Stimulated activated CD4-positive, alpha-beta T cell treated with anti-CD3 and anti-CD28 coated beads, Interleukin-15, amount 100 ng/mL, for 1 hour (primary cell): ENCODE measurements at places on chromosomes 6 and 20.

- DNase-seq = no peak
These were observed 89.5 kb downstream of the CDH4 start for GRCh38 chr20:61341605-61342004.

DNA sequence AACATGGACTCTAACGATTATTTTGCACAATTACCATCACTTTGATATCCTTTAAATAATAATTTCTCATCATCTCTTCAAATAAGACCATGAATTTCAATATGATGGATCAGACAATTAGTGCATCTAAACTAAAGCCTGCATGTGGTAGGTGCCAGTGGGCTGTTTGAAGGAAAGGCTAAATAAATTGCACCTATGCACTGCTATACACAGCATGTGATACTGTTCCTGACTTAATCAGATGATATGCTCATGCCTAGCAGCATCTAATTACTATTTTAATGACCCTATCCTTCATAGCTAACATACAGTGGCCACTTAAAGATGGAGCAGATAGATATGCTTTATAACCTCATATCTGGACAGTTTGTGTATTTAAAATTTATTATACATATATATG, 731.6 kb upstream of the MANEA start:
- DNase-seq = no peak

DNA sequence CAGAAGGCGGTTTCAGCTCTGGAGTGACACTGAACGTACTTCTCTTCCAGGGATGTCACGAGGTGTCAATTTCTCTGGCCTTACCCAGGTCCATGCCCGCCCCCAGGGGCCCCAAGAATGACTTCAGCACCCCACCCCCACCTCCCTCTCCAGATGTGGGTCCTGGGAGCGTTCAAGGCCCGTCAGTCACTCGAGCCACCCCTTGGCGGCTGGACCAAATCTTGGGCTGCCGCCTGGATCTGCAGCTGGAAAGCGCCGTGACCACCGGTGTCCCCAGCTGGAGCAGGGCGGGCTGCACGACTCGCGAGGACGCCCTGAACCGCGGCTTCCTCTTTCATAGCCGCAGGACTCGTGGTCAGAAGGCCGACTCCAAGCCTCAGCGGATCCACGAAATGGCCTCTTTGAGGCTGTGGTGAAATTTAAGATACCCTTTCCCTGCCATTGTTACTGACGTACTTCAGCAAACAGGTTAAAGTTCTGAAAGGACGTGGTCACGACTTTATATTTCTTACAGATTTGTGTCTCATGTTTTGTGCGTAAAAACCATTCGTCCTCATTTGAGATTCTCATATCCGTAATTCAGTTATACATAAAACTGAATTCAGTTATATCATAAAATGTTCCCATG, 29.3 kb downstream of the TRIM38 start:
- DNase-seq = peak; percentile 10

- no peak for DNase-seq
These were observed 10.3 kb upstream of the MAPK13 start for GRCh38 chr6:36120018-36120417.

GRCh38 chr20:45853484-45853883, 3.7 kb downstream of the ACOT8 start:
- DNase-seq = no peak

GRCh38 chr6:130423044-130423443, 57.2 kb downstream of the TMEM200A start:
- no peak for DNase-seq

DNA sequence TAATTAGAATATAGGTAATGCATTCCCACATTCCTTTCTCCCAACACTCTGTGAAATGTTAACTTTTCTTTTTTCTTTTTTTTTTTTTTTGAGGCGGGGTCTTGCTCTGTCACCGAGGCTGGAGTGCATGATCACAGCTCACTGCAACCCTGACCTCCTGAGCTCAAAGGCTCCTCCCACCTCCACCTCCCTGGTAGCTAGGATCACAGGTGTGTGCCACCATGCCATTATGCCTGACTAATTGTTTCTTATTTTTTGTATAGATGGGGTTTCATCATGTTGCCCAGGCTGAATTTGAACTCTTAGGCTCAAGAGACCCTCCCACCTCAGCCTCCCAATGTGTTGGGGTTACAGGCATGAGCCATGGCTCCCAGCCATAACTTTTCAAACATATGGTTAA, 135.7 kb upstream of the SHLD1 start:
- DNase-seq = no peak

DNA sequence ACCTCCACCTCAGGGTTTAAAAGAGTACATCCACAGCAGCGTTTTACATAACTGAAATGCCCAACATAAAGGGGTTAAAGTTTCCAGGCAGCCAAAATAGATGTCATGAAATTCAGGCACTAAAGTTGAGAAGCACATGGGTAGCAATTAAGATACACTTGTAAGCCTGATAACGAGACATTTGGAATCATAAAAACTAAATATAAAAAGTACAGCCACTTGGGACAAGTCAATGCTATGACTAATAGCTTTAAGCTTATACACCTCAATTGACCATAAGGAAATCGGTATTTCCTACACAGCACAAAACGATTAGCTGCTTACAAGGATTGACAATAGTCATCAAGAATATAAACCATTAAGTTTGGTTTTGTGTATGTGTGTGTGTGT, 11.8 kb downstream of the LOC128125822 start:
- DNase-seq = no peak

DNA sequence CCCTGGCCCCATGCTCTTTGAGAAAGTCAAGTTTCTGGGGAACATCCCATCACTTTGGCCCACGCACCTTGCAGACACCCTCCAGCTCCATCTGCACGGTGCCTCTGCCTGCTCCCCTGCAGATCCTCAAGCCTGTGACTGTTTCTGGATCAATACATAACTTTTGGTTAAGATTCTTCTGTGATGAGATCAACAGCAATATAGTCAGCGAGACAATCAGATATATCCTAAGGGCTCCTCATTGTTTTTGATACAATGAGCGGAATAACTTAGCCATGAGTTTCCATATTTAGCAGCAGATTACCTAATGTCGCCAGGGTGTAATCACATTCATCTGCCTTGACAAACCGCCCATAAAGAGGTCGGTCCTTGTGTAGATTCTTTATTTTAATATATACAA, 109.3 kb upstream of the MTHFD1L start:
- no peak for DNase-seq

GRCh38 chr6:39926668-39927067, 7.6 kb downstream of the MOCS1 start:
- DNase-seq = no peak

- no peak for DNase-seq
These were observed 141.4 kb downstream of the MAFB start for GRCh38 chr20:40547483-40548091.

- no peak for DNase-seq
These were observed 2.6 kb upstream of the RPS6KA2 start for GRCh38 chr6:166629628-166630027.

DNA sequence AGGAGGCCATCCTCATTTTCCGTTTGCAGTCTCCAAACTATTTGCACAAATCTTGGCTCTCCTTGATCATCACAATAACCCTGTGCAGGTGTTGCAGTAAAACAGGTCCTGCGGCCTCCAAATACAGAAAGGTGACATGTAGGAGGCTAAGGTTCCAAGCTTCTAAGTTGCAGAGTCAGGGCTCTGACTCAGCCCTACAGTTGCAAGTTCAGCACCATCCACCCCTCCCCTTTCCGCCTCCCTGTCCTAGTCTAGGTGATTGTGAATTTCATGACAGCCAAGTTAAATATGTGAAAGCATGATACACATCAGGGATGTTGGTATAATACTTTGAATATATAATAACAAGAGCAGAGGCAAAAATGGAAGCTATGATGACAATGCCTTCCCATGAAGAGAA, 317.3 kb upstream of the CDH4 start:
- no peak for DNase-seq

GRCh38 chr6:138349891-138350290, 27.8 kb upstream of the SMIM28 start:
- no peak for DNase-seq

DNA sequence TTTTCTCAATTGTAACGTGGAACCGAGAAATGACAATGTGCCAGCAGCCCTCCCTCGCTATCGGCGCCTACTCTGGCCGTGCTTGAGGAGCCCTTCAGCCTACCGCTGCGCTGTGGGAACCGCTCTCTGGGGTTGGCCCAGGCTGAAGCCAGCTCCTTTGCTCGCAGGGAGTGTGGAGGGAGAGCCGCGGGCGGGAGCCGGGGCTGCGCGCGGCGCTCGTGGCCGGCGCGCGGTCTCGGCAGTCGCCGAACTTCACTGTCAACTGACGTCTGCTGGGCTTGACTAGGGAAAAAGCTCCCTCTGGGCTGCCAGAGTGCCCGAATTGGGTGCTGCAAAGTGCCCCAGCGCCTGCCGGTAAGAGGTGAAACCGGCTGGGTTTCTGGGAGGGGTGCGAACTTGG, 29.7 kb upstream of the GCNT2 start:
- no peak for DNase-seq

DNA sequence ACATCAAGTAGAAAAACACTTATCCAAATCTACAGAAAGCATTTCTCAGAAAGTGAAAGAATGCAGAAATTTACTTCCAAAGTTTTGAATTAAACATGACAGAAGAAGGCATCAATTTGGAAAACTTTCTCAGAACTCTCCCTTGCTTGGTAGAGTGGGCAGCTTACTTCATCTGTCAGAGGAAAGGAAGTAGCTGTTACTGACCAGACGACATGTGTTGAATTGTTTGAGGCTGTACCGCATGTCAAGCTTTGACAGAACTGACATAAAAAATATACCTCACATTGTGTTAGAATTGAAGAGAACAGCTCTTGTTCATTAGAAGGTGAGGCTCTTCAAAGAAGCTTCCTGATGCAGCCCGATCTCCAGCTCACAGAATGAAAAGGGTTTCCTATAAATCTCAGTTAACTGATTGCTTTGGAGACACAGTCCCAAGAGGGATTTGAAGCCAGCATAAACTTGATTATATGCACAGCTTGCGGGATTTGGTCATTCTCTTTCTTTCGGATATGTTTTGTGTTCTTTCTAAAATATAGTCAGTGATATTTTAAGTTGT, 190.7 kb downstream of the PLCB1 start:
- no peak for DNase-seq

DNA sequence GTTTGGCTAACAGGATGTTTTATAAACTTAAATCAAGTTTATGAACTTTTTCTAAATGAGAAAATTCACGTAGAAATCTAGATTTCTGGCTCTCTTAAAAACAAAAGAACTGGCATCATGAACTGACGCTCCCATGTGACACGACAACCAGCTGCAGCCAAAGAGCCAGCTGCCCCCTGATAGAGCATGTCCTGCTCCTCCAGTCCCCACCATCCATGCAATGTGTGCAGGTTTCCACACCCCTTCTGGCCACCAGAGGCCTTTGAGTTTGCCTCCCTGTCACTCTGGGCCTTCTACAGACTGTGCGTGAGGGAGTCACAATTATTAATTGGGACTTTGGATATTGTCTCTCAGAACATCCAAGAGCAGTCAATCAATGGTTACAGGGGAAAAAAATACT, 1.6 kb upstream of the GPLD1 start:
- DNase-seq = no peak

DNA sequence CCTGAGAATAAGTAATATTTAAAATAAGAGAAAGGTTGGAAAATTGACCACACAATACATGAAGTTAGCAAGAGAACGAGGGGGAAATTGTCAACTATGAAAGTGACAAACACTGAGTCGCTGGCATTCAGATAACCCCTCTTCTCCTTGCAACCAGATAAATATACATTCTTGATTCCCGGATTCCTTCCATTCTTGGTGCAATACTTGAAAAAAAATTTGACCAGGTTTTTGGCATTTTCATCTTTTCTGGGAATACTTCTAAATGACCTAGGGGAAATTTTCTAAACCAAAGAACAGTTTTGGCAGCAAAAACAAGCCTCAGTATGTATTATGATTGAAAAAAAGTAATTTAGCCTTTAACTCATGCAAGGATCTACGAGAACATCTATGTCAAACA, 164.0 kb downstream of the PDE7B start:
- DNase-seq = no peak

DNA sequence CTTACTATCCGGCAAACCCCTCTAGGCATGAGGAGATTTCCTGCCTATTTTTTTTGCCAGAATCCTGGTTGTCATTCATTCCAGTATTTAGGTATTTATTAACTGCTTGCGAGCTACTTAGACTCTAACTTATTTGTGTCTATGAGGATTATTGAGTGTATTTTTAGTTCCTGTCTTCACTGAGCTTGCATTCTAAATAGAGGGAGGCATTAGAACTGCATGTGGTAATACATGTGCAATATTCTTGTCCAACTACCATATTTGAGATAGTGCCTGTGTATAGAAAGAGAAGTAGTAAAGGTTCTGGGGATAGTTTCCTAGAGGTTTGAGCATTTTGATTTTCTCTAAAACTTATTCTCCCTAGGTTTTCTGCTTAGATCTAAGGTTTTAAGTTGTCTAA, 308.9 kb downstream of the EYA4 start:
- no peak for DNase-seq

DNA sequence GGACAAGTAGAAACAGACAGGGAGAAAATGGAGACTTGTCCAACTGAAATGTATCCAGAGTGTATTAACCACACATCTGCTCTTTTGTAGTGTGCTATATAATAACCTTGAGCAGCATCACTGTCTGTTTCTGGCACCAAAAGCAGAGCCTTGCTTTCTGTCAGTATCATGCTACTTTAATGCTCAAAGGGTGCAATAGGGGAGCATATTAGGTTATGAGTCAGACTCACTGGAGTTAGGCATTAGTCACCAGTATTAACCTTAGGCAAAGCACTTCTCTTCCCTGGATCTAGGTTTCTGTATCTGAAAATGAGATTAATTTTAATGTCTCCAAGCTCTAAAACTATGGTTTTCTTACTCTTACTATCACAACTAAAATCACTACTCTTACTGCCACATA, 280.1 kb downstream of the TFAP2B start:
- DNase-seq = no peak

DNA sequence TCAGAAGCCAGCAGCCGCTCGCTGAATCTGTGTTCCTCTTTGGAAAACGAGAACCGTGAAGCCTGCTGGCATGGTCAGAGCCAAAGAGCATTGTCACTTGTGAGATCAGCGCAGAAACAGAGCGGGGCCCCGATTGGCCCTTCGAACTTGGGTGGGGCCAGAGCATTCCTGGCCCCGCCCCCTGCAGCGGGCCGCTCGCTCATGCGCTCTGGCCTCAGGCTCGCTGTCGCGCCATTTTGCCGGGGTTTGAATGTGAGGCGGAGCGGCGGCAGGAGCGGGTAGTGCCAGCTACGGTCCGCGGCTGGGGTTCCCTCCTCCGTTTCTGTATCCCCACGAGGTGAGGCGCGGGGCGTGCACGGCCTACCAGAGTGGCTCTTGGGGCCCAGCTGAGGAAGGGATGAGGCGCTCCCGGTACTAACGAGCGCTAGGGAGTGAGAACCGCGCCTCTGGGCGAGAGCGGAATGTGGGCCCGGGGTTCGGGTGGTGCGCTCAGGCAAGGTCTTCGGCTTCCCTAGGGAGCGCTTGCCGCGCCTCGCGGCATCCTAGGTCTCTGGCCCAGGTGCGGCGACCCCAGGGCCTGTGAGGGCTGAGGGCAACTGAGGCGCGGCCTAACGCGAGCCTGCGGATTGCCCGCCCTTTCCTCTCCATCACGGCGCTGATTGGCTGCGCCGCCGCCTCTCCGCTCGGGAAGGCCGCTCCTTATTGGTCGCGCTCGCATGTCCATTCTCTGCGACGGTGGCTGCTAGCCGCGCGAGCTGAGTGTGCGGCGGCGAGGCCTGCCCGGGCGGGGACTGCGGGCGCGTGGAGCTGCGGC, at the start of gene CSE1L:
Gene CSE1L (plus strand): TSS at position 226 of the 814 bp plus-strand sequence. CDS start 12,152 bp downstream, outside the sequence.
- DNase-seq = peak; percentile 91

GRCh38 chr6:36659271-36659670, 19.2 kb upstream of the CDKN1A start:
- DNase-seq = no peak

GRCh38 chr6:138533667-138534066, 34.4 kb upstream of the NHSL1 start:
- no peak for DNase-seq

- peak; percentile 34 for DNase-seq
These were observed 417 bp downstream of the NFATC2 start for GRCh38 chr20:51542033-51542570.
